Activated T-helper 1 cell treated with anti-CD3 and anti-CD28 coated beads, Interleukin-12 subunit alpha, Interleukin-12 subunit beta, Interleukin-2, Interleukin-4 antibody, amounts not matched to agents 30 ng/mL and 10 ng/mL and 1 ng/mL, durations not matched to agents 14 hours and 24 hours and 36 hours (primary cell): ENCODE measurements at places on chromosomes 11 and 22. TPM values are rescaled to one million over a fixed set of nuclear protein-coding genes. Genes with fewer than 3 reads are reported as not detected.

DNA sequence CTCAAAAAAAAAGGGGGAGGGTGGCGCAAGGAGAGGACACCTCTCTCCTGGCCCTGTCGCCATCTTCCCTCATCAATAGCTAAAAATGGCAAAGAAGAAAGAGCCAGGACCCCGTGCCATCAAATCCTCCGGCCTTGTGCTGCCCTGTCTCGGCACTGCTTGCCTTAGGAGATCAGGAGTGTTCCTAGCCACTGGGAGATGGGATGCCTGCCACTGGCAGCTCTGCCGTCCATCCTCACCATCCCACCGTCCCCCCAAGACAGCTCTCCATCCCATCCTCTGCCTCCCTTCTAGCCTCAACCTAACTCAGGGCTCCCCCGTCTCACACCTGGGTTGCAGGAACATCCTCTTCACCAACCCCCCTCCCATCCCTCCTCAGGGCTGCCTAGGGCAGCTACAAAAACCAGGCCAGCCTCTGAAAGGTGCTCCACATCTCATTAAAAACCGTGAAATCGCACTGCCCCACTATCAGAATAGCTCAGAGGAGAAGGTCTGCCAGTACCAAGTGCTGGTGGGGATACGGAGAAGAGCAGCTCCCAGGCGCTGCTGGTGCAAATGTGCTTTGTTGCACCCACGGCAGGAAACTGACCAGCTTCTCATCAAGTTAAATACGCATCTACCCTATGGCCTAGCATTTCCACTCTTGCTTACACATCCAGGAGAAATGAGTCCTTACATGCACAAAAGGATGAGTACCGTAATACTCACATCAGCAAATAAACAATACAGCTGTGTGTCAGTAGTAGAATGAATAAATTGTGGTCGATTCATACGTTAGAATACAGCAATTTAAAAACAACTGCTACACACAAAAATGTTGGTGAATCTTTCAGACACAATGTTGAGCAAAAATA is 31.7 kb upstream of the GCAT start:
- H3K36me3 ChIP-seq, result peaks cover 7% of the 10 kb centered on the region
- no peaks in the 10 kb centered on the region for H3K27me3 ChIP-seq
- no peaks in the 10 kb centered on the region for H3K4me1 ChIP-seq
- no peak overlapping the region for H3K4me3 ChIP-seq
- DNase-seq, result no peak

TIGD3 gene
- total RNA-seq, result 1.1 TPM in 2 replicates

GRCh38 chr11:12169822-12170221 is 59.4 kb downstream of the MICAL2 start:
- H3K27me3 ChIP-seq, result peaks cover 2% of the 10 kb centered on the region
- no peak overlapping the region for H3K4me3 ChIP-seq
- no peak overlapping the region for H3K27ac ChIP-seq
- peaks cover 63% of the 10 kb centered on the region for H3K4me1 ChIP-seq
- peaks cover 36% of the 10 kb centered on the region for H3K36me3 ChIP-seq

- no peaks in the 10 kb centered on the region for H3K27me3 ChIP-seq
- no peak for DNase-seq
- no peaks in the 10 kb centered on the region for H3K4me1 ChIP-seq
- no peak overlapping the region for H3K4me3 ChIP-seq
- no peak overlapping the region for H3K27ac ChIP-seq
- H3K36me3 ChIP-seq, result no peaks in the 10 kb centered on the region
These were observed 2190.5 kb upstream of the RAG2 start for GRCh38 chr11:38788561-38788960.

DNA sequence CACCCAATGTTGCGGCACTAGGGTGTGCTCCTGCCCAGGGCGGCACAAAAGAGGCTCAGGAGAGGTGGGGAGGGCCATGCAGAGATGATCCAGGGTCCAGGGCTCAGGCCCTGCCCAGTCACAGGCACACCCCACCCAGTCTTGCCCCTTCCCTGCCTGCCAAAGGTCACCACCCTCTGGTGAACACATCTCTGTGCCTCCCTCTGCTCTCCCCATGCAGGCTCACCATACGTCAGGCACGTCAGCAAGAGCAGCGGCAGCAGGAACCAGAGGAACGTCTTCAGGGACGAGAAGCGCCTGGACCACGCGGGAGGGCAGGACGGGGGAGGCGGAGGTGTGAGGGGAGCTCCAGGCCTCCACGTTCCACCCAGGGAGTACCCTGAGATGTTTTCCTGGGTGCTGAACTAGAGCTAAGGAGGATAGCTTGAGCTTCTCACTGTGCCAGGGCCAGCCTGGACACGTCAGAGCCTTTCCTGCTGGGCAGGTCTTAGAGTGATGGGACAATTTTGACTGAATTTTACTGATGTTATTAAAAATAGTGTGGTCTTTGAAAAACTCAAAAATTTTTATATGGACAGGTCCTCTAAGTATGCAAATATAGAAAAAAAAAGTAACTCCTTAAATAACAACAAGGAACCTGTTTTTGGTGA is 7.2 kb downstream of the SUN2 start:
- peaks cover 52% of the 10 kb centered on the region for H3K36me3 ChIP-seq
- DNase-seq, result no peak
- peaks cover 32% of the 10 kb centered on the region for H3K4me1 ChIP-seq
- no peaks in the 10 kb centered on the region for H3K27me3 ChIP-seq
- no peak overlapping the region for H3K4me3 ChIP-seq
- H3K27ac ChIP-seq, result peak overlapping the region; percentile 58

DNA sequence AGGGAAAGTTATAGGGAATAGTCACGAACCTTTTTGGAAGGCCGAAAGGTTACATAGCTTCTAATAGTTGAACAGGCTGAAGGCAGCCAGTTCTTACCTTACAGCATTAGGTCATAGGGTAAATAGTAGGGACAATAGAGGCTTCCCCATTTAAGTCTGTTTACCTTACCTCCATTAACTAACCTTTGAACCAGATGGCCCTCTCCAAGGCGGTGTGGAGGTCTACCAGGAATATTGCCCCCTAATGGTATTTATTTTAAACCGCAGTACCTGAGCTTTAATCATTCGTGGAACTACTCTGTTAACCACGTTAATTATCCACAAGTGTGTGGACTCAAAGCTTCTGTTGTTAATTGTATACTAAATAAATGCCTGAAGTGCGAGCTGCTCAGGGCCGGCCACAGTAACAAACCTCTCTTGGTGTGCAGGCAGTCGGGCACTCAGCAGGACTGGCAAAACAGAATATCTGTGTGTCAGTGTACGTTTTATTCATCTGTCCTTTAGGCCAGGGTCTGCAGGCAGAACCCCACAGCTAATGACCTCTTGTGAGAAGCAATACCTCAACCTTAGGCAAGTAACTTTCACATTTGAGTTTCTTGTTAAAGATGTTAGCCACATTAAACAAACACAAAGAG is 81.7 kb downstream of the PRCP start:
- no peak for DNase-seq
- H3K4me1 ChIP-seq, result no peaks in the 10 kb centered on the region
- no peak overlapping the region for H3K4me3 ChIP-seq

GRCh38 chr11:67289651-67290479 is 762 bp downstream of the ANKRD13D start:
- H3K36me3 ChIP-seq, result peaks cover 34% of the 10 kb centered on the region
- no peak for DNase-seq
- H3K27ac ChIP-seq, result peak overlapping the region; percentile 89
- H3K4me1 ChIP-seq, result peaks cover 42% of the 10 kb centered on the region
- H3K4me3 ChIP-seq, result peak overlapping the region; percentile 90
